ENCODE measurements at places on chromosomes 2 and 18.

GRCh38 chr2:29361231-29361630 is 246.0 kb downstream of the CLIP4 start:
- DNase-seq = no peak

- no peak for DNase-seq
Observed at GRCh38 chr18:79224381-79224780, 155.2 kb downstream of the ATP9B start.

DNA sequence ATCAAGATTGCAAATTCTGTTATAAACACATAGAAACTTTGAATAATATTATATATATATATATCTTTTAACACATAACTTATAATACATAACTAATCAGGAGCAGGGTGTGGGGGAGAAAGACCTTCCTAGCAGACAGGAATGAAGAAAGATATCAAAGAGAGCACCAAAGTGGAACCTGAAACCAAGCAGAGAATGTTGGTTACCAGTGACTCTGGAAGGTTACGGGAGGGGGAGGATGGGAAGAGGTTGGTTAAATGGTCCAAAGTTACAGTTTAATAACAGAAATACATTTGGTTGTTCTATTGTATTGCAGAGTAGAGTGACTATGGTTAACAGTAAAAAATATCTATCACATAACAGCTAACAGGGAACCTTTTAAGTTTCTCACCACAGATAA is 366.7 kb downstream of the LRRTM4 start:
- no peak for DNase-seq

DNA sequence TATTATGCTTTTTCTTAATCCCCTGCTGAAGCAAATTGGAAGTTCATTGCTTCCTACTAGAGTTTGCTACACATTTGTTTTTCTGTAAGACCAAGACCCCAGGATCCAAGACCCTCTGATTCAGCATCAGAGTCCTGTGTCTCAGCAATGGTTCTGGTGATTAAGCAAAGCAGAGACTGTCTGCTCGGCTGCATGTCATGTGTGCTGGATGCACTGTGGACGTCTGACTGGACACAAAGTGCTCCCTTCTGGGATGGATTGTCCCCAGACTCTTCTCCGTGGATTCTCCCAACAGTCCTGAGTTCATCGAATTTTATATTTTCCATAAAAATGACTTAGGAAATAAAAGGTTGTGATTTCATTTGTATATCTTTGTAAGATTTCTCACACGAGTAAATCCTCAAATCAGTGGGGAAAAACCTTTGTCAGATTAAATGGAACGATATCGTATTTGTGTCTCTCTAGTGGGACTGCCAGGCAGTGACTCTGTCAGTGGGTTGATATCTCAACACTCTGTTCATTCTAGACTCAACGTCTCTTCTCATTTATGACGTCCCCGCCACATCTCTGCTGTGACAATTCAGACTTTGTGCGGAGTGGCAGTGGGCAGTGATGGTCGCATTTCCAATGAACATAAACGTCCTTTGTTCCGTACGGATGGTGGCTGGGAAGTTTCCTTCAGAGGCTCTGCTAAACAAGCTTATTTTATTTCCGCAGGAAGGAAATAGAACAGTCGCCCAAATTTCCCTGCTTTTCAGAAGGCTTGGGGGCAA is 58.6 kb downstream of the NCAPH start:
- DNase-seq = no peak

DNA sequence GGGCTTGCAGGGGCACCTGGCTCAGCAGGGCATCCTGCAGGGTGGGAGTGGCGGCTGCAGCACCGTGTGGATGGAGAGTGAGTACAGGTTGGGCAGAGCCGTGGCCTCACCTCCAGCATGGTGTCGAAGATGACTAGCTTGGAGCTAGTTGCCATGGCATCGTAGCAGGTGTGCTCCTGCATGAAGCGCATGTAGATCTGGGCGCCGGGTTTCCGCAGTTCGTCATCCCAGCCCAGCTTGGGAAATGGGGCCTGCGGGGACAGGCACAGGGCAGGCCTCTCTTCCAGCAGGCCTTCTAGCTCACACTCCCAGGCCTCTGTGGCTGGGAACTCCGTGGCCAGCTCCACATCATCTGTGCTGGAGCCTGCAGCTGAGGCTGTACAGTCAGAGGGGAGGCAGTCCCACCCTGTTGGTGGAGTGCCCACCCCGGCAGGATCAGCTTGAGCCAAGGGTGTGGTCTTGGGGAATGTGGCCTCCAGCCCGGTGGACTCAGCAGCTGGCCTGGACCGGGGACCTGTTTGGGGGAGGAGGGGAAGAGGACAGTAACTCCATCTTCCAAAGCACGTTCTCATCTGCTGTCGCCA is 1.6 kb downstream of the PRKAG3 start:
- DNase-seq = no peak

GRCh38 chr2:164430166-164430783 is 191.0 kb downstream of the GRB14 start:
- no peak for DNase-seq

GRCh38 chr18:2402084-2402483 is 169.2 kb downstream of the METTL4 start:
- no peak for DNase-seq

DNA sequence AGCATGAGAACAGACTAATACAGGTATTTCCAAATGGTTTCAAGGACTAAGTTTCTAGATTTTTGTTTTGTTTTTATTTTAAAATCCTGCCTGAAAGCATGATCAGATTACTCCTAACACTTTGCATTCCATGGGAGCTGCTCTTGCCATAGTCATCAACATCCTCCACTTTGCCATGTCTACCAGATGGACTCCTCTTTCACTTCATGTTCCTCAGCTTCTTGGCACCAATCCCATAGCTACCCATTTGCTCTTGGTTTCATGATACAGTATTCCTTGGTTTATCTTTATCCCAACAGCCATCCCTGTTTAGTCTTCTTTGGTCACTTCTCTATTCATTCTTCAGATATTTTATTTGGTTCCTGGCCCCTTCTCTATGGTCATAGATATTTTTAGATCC is 154.2 kb upstream of the CCDC195 start:
- no peak for DNase-seq

DNA sequence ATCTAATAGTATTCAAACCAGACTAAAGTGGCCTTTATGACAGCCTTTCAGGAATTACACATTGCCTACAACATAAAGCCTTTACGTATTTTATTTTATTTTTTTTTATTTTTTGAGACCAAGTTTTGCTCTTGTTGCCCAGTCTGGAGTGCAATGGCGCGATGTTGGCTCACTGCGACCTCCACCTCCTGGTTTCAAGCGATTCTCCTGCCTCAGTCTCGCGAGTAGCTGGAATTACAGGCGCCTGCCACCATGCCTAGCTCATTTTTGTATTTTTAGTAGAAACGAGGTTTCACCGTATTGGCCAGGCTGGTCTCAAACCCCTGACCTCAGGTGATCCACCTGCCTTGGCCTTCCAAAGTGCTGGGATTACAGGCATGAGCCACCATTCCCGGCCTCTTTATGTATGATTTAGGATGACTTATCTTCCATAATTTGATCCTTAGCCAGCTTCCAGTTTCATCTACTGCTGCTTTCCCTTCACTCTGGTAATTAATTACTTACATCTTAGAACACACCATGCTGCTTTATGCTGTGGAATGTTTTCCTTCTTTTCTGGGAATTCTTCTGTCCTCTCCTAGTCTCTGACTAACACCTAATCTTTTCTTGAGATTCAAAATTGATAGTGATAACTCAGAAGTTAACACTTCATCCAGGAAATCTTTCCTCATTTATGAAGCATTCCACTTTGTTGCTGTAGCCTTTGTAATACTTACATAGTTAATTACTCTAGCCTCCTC is 2.6 kb downstream of the USP14 start:
- DNase-seq = no peak

GRCh38 chr18:13217466-13217961 is 1.0 kb upstream of the LDLRAD4 start:
- peak; percentile 18 for DNase-seq

- no peak for DNase-seq
Observed at GRCh38 chr2:155033652-155034051, 335.2 kb downstream of the KCNJ3 start.

GRCh38 chr18:22546905-22547570 is 129.3 kb upstream of the CTAGE1 start:
- no peak for DNase-seq

DNA sequence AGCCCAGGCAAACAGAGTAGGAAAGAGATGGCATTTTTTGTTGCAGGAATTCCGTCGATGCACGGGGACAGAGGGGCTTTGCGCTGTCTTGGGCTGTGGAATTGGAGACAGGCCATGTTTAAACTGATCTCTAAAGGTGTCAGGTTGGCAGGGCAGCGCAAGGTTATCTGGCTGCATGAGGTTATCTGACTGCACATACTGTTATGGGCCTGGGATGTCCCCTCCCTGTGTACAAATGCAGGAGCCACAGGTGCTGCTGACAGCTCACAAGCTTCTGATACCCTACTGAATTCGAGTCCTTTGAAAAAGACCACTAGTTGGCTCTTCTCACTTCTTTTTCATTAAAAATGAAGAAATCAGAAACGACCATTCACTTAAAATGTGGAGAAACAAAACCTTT is 255.4 kb downstream of the PLCL1 start:
- DNase-seq = no peak

- no peak for DNase-seq
Observed at GRCh38 chr18:56389190-56389589, 249.2 kb downstream of the TXNL1 start.

GRCh38 chr2:38037325-38037724 is 38.6 kb downstream of the CYP1B1 start:
- DNase-seq = no peak

GRCh38 chr2:128421861-128422311 is 103.2 kb upstream of the HS6ST1 start:
- DNase-seq = peak; percentile 40

- no peak for DNase-seq
Observed at GRCh38 chr2:16106619-16107018, 166.3 kb downstream of the MYCN start.

GRCh38 chr2:181847702-181848101 is 43.8 kb upstream of the ITPRID2 start:
- no peak for DNase-seq

DNA sequence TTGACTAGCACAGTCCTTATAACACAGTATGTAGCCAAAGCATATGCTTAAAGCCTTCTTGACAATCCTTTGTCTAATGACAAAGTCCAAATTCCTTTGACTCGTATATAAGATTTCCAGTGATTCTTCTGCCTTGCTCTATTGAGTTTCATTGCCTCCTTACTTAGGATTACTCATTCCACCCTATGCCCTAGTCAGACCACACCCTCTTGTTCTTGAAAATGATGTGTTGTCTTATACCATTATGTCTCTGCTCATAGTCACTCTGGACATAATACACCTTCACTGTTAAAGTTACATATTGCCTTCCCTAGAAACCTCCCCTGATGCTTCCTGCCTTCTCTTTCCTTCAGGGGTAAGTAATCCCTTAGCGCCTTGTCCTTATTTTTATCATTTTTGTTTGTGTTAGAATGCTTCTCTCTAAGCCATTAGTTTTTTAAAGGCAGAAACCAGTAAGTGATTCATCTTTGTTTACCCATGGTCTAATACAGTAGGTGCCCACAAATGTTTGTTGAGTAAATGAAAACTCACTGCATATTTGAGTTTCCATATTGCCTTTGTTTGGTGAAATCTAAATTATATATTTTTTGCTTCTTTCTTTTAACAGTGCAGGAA is 19.3 kb downstream of the GPD2 start:
- DNase-seq = no peak

DNA sequence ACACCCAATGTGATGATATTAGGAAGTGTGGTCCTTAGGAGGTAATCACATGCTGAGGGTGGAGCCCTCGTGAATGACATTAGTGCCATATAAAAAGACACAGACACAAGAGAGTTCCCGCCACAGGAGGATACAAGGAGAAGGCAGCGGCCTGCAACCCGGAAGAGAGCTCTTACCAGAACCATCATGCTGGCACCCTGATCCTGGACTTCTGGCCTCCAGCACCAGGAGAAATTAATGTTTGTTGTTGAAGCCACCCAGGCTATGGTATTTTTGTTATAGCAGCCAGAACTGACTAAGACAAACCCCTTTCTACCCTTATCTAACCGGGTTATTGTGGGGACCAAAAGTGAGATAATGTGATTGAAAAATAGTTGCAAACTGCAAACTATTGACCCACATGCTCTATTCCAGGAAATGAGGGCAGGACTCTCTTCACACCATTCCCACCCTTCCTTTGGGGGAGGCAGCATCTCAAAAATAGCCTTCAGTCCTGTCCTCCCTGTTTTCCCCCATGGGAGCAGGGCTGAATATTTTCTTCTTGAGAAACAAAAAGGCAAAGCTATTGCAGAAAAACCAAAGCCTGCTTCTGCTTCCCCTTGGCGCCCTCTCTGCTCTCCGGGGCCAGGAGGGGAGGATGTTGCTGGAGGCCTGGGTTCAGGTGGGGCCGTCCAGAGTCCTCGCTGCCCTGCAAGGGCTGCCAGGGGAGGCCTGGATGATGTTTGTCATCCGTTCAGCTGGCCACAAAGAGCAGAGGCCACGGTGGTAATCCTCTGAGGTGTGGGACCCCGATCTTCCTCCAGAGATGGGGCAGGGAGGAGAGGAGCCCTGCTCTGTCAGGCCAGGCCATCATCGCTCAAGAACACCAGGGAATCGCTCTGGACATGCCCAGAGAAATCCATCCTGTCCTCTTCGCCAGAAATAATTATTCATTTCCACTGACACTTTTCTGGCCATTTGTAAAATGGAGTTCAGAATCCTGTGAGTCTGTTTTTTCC is 73.8 kb upstream of the HAAO start:
- no peak for DNase-seq

- no peak for DNase-seq
Observed at GRCh38 chr2:163748420-163748819, 12.6 kb upstream of the FIGN start.

- no peak for DNase-seq
Observed at GRCh38 chr2:100853909-100854810, 34.2 kb downstream of the NPAS2 start.

- no peak for DNase-seq
Observed at GRCh38 chr18:78410094-78410786, 569.4 kb upstream of the SALL3 start.

DNA sequence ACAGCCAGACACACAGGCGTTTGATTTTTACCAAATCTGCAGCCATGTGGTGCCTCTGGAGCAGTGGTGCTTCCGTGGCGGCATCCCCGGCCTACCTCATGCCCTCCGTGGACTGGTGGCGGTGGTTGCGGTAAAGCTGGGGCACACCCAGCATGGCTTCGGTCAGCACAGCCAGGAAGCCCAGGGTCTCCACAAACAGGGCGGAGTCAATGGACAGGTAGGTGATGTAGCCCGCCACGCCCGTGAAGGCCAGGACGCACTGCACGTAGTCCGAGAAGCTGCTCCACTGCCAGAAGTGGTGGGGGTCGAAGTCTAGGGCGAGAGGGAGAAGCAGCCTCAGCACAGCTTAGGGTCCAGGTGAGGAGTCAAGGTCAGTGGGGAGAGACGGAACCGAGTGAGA is 32.4 kb downstream of the SLC66A2 start:
- DNase-seq = no peak

GRCh38 chr2:207632575-207633493 is 7.6 kb upstream of the METTL21A start:
- no peak for DNase-seq

GRCh38 chr2:172046080-172046678 is 39.1 kb upstream of the DLX1 start:
- DNase-seq = no peak

Data from CD8-positive, alpha-beta T cell (primary cell).